Activated CD4-positive, alpha-beta T cell treated with anti-CD3 and anti-CD28 coated beads, Interleukin-10, Interleukin-2, amounts not matched to agents 100 ng/mL and 50 ng/mL, durations not matched to agents 16 hours and 8 hours (primary cell): ENCODE measurements at places on chromosomes 7 and 10.

- no peak for DNase-seq
Measured at GRCh38 chr10:92699193-92699517, 9.4 kb downstream of the HHEX start.

- DNase-seq, result no peak
Measured at GRCh38 chr7:672891-673290, 53.6 kb upstream of the DNAAF5 start.

DNA sequence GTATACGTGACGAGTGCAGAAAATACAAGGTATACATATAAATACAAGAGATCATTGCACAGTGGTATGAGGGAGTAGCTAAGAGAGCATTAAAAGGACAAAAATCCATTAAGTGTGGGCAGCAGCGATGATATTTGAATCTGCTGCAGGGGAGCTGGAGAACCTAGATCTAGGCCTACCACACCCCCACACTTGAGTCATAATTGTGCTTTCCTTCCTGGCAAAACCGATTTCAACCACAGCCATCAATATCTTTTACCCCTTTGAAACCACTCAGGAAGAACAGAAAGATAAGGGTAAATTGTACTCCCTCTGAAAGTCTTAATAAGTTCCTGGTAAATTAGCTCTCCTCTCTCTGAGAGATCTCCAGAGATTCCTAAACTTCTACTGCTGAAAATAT lies 345.0 kb downstream of the SORCS1 start:
- DNase-seq, result peak; percentile 34

DNA sequence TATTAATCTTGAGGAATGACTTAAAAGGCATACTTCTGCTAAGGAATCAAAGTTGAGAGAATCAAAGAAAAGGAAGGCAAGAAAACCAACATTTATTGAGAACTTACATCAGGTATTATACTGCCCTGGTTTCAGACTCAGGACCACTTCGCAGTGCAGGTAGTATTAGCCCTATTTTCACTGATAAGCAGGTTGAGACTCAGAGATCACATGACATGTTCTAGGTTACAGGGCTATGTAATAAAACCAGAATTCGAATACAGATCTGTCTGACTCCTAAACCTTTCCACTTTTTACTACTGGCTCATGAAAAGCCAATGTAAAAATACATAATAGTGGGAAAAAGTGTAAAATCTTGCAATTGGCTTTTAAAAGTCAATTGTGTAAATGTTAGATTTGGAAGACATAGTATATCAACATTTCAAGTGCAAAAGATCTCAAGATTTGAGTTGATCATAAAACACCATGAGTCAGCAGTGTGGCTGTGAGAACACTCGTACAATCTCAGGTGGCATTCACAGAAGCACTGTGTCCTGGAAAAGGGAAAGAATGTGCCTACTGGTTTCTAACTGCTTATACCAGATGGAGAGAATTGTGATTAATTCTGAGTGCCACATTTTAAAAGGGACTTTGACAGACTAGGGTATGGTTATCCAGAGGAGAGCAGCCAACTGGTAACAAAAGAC lies 195.8 kb upstream of the MKLN1 start:
- no peak for DNase-seq

GRCh38 chr7:142897691-142898090 lies 12.1 kb upstream of the TRPV6 start:
- DNase-seq, result no peak

DNA sequence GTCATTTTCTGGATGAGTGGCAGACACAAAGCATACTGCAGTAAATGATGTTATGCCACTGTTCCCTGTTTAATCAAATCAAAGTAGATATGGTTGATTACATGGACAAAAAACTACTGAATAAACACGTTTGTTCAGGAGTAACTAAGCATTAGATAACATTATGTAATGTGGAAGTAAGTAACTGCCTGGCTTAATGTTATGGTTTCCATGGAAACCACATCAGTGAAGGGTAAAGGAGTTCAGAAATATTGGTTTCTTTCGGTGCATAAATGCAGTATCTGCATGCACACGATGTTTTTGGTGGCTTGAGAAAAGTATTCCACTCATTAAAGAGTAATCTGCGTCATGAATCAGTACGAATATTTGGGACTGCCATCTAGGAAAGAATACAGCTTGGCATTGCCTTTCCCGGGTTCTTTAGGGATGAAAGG lies 131.3 kb upstream of the PRKCQ start:
- DNase-seq, result no peak

- DNase-seq, result no peak
Measured at GRCh38 chr10:132290631-132291030, 17.1 kb downstream of the STK32C start.
